GM18507 (cell line): ENCODE measurements at places on chromosomes 4 and X.

DNA sequence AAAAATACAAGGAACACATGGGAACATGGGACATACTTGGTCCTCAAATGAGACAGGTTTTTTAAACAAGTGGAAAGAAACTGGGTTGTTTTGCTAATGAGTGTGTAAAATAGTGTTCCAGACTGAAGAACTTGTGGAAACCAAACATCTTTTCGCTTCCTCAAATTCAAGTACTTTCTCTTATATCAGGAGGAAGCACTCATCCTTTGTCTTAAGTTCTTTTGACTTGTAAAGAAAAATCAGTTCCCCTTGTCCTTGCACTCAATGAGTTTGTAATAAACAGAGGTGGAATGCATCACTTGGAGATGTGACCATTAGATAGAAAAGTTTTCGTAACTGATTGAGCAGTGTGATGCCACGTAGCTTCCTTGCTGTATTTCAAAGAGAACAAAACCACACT is 101.1 kb downstream of the PHOX2B start:
- no peak for DNase-seq

- no peak for DNase-seq
Measured at GRCh38 chr4:1370321-1371124, 23.5 kb downstream of the UVSSA start.

GRCh38 chrX:63764946-63765345 is 20.1 kb downstream of the ARHGEF9 start:
- DNase-seq: no peak

DNA sequence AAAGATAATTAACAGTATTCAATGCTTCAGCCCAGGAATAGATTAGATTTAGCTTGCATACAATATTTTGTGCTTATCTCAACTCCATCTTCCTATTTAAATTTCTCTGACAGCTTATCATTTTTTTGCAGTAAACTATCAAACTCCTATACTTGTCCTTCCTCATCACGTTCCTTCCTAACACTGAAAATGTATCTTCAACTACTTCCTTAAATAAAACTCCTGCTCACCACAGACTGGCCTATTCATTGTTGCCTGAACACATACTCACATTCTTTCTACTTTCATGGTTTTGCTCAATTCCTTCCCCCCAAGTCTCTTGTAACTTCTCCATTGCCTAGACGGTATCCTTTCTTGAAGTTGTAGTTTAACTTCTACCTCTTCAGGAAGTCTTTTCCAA is 28.5 kb upstream of the PTPN13 start:
- no peak for DNase-seq

DNA sequence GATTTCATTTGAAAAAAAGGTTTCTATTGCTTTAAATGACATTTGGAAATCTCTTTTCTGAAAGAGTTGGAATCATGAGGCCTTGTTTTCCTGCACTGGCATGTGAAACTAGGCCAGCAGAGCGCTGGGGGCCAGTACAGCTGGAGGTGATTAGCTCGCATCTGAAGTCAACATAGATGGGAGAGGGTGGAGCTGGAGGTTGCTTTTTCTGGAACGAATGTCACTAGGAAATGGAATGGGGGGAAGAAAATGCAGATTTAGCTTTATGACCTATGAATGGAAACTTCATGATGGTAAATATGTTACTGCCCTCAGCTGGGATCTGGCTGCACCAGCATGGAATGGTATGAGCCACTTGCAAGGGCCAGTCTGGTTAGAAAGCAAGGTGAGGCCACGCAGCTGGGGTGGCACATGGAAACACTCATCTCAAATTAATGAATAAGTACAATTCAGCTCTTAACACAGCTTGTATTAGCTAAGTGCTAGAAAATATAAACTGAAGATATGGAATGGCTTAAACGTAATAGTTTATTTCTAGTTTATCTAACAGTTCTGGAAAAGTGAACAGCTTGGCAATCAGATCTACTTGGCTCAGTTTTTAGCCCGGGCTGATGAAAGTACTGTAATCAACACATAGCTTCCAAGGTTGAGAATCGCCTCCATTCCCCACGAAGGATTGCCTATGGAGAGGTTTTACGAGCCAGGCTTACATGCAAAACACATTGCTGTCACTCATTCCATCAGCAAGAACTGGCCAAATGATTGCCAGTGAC is 32.5 kb downstream of the SLC10A6 start:
- DNase-seq: no peak

DNA sequence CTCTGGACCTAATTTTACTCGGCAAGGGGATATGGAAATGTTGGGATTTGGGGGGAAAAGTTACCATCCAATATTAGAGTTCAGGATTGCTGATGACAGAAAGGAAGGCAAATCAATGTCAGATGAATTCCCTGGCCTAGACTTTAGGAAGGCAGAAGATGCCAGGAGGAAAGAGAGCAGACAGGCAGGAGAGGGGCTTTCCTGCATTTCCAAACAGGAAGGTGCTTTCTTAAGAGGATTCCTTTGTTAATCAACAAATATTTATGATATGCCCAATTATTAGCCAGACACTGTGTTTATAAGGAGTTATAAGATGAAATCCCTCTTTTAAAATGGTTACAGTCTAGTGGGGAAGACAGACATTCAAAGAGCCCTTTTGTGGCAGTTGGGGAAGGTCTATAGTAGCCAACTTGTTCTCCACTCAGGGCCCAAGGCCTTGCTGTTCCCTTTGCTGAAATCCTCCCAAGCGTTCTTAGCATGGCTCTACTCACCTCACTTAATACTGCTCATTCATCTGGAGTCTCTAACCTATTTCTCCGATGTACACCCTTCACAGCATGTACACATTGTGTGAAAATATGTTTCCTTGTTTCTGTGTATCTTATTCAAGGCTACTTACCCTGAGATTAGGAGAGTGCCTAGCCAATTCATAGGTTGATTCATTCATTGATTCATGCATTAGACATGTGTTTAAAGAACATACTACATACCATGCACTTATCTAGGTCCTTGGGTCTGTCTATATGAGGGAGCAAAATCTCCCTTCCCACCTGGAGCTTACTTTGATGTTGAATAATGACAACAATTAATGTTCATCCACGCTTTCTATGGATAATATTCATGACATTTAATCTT is 5.3 kb downstream of the IGFBP7 start:
- no peak for DNase-seq

GRCh38 chr4:190017357-190018200 is 9.5 kb downstream of the FRG2 start:
- DNase-seq: no peak

- no peak for DNase-seq
Measured at GRCh38 chr4:179605196-179605595, 2163.0 kb upstream of the AGA start.

DNA sequence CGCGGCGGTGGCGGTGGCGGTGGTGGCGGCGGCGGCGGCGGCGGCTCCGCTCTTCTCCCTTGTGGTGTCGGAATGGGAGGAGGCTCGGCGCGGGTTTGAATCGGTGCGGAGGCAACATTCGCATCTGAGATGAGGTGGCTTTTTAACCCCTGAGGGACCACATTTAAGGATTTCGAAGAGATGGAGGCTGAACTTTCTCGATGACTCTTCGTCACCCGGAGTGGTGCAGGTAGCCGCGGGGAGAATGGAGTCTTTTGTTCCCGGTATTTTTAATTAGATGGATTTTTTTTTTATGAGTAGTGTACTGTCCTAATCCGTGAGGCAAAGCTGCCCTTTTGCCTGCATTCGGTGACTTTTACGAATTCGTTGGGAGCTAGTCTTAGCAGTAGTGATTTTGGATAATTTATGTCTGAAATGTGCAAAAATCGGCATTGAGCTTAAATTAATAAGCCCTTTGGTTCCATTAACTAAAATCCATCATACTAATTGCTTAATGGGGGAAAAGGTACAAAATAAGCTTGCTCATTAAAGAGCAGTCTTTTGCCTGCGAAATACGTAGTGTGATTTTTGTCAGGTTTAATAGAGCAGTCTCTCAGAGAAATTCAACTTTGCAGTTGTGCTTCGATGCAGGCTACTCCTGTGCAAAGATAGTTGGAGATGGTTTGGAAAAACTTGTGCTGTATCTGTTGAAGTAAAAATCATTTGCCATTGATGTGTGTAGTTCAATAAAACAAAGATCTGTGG is 206.2 kb downstream of the TENM3 start:
- DNase-seq: no peak

GRCh38 chr4:2811830-2812611 is 19.1 kb downstream of the SH3BP2 start:
- DNase-seq: peak; percentile 58

- DNase-seq: no peak
Measured at GRCh38 chrX:11381464-11381863, 88.3 kb downstream of the AMELX start.

GRCh38 chr4:128394778-128395177 is 107.2 kb upstream of the PGRMC2 start:
- no peak for DNase-seq
